ENCODE measurements at places on chromosomes 16 and 17.

GRCh38 chr16:7755347-7755882 is 422.8 kb downstream of the RBFOX1 start:
- DNase-seq: peak; percentile 34

DNA sequence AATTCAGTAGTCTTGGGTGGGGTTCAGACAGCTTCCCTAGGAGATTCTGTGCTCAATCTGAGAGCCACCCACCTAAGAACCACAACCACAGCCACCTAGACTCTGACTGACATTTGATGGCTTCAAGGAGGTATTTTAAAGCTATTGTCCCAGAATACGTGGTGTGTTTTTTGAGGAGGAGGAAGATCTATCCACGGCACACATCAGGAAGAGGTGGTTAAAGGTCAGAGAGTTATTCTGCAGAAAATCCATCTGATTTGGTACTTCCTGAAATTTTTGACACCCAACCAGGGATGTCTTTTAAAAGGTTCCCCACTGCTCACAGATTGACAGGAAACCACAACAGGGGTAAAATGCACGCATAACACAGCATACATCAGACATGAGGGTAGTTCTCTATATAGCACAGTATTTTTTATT is 25.1 kb downstream of the SMARCE1 start:
- DNase-seq: no peak

- no peak for DNase-seq
These were observed 37.1 kb downstream of the AP1G1 start for GRCh38 chr16:71771571-71771970.

- no peak for DNase-seq
These were observed 6.1 kb downstream of the DOK4 start for GRCh38 chr16:57479976-57480753.

- no peak for DNase-seq
These were observed 950.7 kb upstream of the RBFOX1 start for GRCh38 chr16:6381896-6382295.

DNA sequence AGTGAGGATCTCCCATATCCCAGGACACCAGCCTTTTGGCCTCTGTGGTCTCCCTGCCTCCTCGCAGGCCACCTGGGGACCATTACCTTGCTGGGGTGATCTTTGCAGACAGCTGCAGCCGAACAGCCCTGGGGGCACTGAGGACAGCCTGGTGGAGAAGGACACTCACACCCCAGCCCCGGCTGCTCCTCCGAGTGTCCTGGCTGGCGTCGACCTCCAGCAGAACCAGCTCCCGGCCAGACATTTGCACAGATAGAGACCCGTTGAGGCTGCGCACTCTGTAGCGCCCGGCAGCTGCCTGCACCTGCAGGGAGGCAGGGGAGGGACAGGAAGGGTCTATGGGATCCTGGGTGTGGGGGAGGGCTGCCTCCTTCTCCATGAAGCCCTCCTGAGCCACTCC is 90.3 kb downstream of the RMI2 start:
- no peak for DNase-seq

- DNase-seq: peak; percentile 31
These were observed 151.0 kb upstream of the RBL2 start for GRCh38 chr16:53282975-53283946.

DNA sequence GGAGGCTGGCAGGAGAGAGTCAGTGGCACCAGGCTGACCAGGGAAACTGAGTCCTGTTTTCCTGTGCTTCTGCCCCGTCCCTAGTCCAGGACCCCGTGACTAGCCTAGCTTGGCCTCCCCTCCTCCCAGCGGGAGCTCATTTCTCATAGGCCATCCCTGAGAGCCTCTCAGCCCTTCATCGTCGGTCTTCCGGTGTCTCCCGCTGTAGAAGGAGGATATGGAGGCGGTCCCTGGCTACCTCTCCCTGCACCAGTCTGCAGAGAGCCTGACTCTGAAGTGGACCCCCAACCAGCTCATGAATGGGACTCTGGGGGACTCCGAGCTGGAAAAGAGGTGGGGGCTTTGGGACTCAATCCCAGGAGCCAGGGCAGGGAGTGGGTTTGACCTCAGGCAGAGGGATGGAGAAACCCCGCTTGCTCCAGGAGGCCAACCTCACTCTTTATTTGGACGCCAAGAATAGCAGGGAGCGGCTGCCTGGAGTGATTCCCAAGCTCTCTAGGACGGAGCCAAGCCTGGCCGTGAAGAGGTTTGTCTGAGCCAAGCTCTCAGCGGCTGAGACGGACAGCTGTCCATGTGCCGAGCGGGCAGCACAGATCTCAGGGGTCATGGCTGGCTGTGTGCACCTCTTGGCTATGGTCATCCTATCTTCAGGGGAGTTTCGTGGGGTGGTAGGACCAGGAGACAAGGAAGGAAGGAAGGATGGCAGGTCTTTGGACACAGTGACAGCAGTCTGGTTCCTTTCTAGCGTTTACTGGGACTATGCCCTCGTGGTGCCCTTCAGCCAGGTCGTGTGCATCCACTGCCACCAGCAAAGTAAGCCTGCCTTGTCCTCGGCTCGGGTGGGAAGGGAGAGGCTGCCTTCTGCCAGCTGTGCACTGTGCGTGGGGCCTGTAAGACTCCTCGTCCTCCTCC is 26.8 kb downstream of the SGSM2 start:
- DNase-seq: no peak

GRCh38 chr16:85126705-85127378 is 14.6 kb upstream of the CIBAR2 start:
- peak; percentile 57 for DNase-seq

GRCh38 chr17:79438546-79439334 is 172.1 kb downstream of the RBFOX3 start:
- no peak for DNase-seq

GRCh38 chr17:77592106-77592865 is 366.2 kb upstream of the TNRC6C start:
- DNase-seq: no peak

- peak; percentile 40 for DNase-seq
These were observed 22.4 kb downstream of the SREBF1 start for GRCh38 chr17:17814162-17815061.

- no peak for DNase-seq
These were observed 97.7 kb downstream of the CBLN1 start for GRCh38 chr16:49183911-49184310.

Data from retina (tissue), 1 donor.